Effector memory CD4-positive, alpha-beta T cell (primary cell): ENCODE measurements at places on chromosomes 12 and 14.

DNA sequence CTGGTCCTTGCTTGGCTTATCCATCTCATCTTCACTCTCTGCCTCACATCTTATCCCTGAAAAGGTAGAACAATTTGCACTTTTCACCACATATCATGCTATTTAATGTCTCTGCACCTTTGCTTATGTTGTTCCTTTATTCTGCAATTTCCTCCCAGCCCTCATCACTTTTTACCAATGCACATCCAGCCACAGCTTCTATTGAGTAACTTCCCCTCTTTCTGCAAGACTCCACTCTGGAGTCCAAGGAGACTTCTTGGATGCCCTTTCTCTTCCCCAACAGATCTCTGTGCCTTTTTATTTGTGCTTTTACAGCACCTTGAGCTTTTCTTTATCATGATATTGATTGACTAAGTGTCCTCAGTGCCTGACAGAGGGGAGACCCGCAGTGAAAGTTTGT lies 797.1 kb downstream of the VRK1 start:
- no peak overlapping the region for H3K4me3 ChIP-seq
- DNase-seq, result no peak
- H3K36me3 ChIP-seq, result no peaks in the 10 kb centered on the region
- H3K27ac ChIP-seq, result no peak overlapping the region
- no peaks in the 10 kb centered on the region for H3K27me3 ChIP-seq

- H3K27me3 ChIP-seq, result peaks cover 30% of the 10 kb centered on the region
- H3K27ac ChIP-seq, result no peak overlapping the region
- H3K4me3 ChIP-seq, result no peak overlapping the region
- DNase-seq, result no peak
- H3K36me3 ChIP-seq, result no peaks in the 10 kb centered on the region
Observed at GRCh38 chr12:26130728-26131127, 5.9 kb upstream of the BHLHE41 start.

GRCh38 chr14:90045616-90046015 lies 16.2 kb upstream of the KCNK13 start:
- DNase-seq, result no peak
- no peak overlapping the region for H3K4me3 ChIP-seq
- peaks cover 11% of the 10 kb centered on the region for H3K36me3 ChIP-seq
- H3K27ac ChIP-seq, result no peak overlapping the region

DNA sequence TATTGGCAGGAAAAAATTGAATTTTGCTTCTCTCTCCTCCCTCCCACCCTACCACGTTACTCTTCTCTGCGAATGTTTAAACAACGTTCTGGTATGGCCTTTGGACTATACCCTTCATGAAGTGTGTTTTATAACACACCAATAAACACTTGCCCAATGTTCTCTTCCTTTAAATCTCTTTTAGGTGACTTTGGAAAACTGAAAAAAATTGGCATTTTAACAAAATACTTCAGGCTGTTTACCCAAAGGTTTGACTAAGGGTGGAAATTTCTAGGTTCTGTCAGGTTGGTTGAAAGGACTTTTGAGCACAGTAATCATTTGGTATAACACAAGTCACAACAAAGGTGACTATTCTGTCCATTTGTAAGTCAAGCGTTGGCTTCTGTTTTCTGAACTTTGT lies 446.8 kb downstream of the AEBP2 start:
- H3K4me3 ChIP-seq, result no peak overlapping the region
- DNase-seq, result no peak
- H3K4me1 ChIP-seq, result no peaks in the 10 kb centered on the region

DNA sequence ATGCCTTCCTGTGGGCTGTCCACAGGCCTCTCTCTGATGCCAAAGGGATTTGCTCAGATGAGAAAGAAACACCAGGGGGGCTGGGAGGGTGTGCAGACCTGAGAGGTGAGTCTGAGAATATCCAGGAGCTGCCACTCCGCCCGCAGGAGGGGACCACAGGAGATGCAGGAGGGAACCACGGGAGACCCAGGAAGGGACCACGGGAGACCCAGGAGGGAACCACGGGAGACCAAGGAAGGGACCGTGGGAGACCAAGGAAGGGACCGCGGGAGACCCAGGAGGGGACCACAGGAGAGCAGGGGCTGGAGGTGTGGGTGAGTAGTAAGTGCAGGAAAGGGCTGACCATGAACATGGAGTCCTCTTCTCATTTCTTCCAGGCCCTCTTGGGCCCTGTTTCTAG lies 74.6 kb upstream of the SFSWAP start:
- no peak for DNase-seq
- H3K27me3 ChIP-seq, result no peaks in the 10 kb centered on the region
- no peaks in the 10 kb centered on the region for H3K36me3 ChIP-seq
- H3K27ac ChIP-seq, result no peak overlapping the region
- H3K4me1 ChIP-seq, result no peaks in the 10 kb centered on the region
- H3K4me3 ChIP-seq, result no peak overlapping the region

DNA sequence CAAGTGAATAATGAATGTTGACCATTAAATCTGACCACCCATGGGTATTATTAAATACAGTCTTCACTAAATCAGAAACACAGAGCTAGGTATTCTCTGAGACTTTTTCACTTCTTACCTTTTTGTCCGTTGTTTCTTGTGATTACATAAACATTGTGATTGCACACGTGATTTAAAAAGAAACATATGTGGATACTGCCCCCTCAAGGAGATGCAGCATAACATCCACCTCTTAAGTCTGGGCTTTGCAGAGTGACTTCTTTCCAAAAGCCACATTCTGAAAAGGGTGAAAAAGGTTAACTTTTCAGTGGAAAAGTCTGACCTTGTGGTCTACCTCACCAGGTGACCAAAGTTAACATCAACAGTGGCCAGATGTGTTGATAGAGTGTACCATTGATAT lies 185.5 kb upstream of the FAR2 start:
- H3K4me3 ChIP-seq, result no peak overlapping the region
- no peaks in the 10 kb centered on the region for H3K27me3 ChIP-seq
- no peak overlapping the region for H3K27ac ChIP-seq
- no peaks in the 10 kb centered on the region for H3K4me1 ChIP-seq
- no peak for DNase-seq

GRCh38 chr12:93778306-93778705 lies 101.1 kb downstream of the CRADD start:
- H3K27me3 ChIP-seq, result no peaks in the 10 kb centered on the region
- H3K4me3 ChIP-seq, result no peak overlapping the region
- no peak for DNase-seq
- H3K27ac ChIP-seq, result no peak overlapping the region
- H3K4me1 ChIP-seq, result no peaks in the 10 kb centered on the region
- H3K36me3 ChIP-seq, result no peaks in the 10 kb centered on the region

- no peak overlapping the region for H3K4me3 ChIP-seq
- H3K4me1 ChIP-seq, result no peaks in the 10 kb centered on the region
- H3K27ac ChIP-seq, result no peak overlapping the region
- peaks cover 10% of the 10 kb centered on the region for H3K27me3 ChIP-seq
- H3K36me3 ChIP-seq, result no peaks in the 10 kb centered on the region
- DNase-seq, result no peak
Observed at GRCh38 chr12:6284273-6284672, 26.2 kb upstream of the PLEKHG6 start.

DNA sequence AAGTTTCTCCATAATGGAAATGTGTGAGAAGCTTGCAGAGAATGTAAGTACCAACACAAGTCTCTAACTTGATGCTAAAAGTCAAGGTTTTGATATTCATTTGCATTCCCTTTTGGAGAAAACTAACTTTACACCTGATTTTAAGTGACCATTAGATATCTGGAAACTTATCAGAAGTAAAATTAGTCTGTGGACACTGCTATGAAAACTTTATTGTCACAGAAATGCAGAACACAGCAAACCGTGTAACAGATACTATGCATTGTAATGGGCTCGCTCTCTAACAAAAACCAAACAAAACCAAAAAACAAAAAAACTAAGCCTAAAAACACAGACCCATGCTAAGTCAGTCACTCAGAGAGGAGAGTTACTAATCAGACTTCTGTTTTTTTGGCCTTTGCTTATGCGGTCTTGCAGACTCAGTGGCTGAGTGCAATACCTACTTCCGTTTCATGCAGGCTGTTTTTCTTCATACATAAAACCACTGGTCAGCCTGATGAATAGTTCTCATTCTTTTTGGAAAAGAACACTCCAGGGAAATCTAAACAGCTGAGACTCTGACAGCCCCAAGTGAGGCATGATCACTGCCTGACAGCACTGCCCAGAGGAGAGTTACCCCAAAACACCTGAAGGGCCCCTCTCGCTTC lies 35.7 kb downstream of the NRDE2 start:
- H3K27me3 ChIP-seq, result no peaks in the 10 kb centered on the region
- no peak overlapping the region for H3K4me3 ChIP-seq
- peaks cover 34% of the 10 kb centered on the region for H3K36me3 ChIP-seq
- H3K4me1 ChIP-seq, result no peaks in the 10 kb centered on the region

DNA sequence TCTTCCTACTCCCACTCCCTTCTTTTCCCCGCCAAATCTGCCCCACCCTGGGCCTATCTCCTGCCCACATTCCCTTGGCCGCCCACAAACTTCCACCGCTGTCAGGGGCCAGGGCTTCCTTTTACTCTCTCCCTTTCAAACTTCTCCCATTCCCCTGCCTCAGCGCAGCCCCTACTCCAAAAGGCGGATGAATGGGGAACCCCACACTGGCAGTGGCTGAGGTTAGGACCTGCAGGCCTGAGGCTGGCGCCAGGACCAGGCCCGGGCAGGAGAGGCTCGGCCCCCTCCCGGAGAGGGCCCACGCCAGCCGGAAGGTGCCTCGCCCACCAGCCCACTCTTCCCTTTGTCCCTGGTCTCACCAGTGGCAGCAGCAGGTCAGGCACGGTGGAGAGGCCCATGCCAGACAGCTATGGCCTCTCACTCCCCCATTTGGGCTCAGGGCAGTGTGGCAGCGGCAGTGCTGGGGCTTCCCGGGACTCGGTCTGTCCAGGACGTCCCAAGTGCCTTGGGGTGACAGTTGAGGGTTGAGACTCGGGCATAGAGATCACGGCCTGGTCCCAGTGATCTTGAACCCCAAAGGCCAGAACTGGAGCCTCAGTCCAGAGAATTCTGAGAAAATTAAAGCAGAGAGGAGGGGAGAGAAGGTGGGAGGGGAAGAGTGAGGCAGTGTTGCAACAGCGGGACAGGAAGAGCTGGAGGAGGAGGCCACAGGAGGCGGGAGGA lies at the start of gene TNFRSF1A:
Gene TNFRSF1A (minus strand): TSS at position 660 of the 723 bp plus-strand sequence. CDS start 262 bp downstream, at position 398.
- no peaks in the 10 kb centered on the region for H3K36me3 ChIP-seq
- H3K27ac ChIP-seq, result peak within 1 kb of the TSS; percentile 85
- peaks cover 54% of the 10 kb centered on the region for H3K4me1 ChIP-seq
- H3K4me3 ChIP-seq, result peak within 1 kb of the TSS; percentile 78
- DNase-seq, result no peak

- peak overlapping the region; percentile 10 for H3K27ac ChIP-seq
- no peaks in the 10 kb centered on the region for H3K36me3 ChIP-seq
Observed at GRCh38 chr12:92570056-92570753, 132.6 kb upstream of the PLEKHG7 start.

DNA sequence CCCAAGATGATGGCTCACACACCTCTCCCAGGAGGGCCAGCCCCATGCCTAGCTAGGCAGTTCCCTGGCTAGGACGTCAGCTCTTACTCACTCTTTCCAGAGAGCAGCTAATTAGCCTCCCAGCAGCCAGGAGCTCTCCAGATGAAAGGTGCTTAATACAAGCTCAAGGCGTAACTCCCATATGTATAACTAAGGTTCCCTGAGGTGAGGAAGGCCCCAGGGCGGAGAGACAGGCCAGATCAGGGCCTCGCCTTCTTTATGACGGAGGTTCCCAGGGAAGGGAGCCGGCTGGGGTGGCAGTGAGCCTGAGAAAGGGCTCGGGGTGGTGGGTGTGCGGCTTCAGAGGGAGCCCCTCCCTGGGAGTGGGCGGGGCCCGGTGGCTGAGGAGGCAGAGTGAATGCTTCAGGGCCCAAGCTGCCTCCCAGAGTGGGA lies 26.4 kb upstream of the ZFP36L1 start:
- peaks cover 62% of the 10 kb centered on the region for H3K4me1 ChIP-seq
- H3K36me3 ChIP-seq, result no peaks in the 10 kb centered on the region
- no peaks in the 10 kb centered on the region for H3K27me3 ChIP-seq
- H3K4me3 ChIP-seq, result no peak overlapping the region
- H3K27ac ChIP-seq, result peak overlapping the region; percentile 61
- DNase-seq, result no peak

GRCh38 chr14:99686557-99687283 lies 2.6 kb downstream of the CYP46A1 start:
- no peak overlapping the region for H3K27ac ChIP-seq
- H3K4me3 ChIP-seq, result no peak overlapping the region
- no peak for DNase-seq
- peaks cover 4% of the 10 kb centered on the region for H3K27me3 ChIP-seq

- H3K36me3 ChIP-seq, result no peaks in the 10 kb centered on the region
- no peaks in the 10 kb centered on the region for H3K27me3 ChIP-seq
- no peak for DNase-seq
- H3K4me1 ChIP-seq, result no peaks in the 10 kb centered on the region
- no peak overlapping the region for H3K4me3 ChIP-seq
Observed at GRCh38 chr12:75447691-75448393, 32.7 kb upstream of the GLIPR1 start.

GRCh38 chr12:53231921-53232645 lies at the start of gene RARG:
Gene RARG, minus strand, starts transcription at chr12:53232209. Its CDS starts 4,664 bp downstream, at chr12:53227545.
- DNase-seq, result peak; percentile 62
- H3K36me3 ChIP-seq, result peaks cover 2% of the 10 kb centered on the region
- H3K27me3 ChIP-seq, result no peaks in the 10 kb centered on the region
- H3K4me3 ChIP-seq, result peak within 1 kb of the TSS; percentile 68
- H3K4me1 ChIP-seq, result peaks cover 68% of the 10 kb centered on the region

DNA sequence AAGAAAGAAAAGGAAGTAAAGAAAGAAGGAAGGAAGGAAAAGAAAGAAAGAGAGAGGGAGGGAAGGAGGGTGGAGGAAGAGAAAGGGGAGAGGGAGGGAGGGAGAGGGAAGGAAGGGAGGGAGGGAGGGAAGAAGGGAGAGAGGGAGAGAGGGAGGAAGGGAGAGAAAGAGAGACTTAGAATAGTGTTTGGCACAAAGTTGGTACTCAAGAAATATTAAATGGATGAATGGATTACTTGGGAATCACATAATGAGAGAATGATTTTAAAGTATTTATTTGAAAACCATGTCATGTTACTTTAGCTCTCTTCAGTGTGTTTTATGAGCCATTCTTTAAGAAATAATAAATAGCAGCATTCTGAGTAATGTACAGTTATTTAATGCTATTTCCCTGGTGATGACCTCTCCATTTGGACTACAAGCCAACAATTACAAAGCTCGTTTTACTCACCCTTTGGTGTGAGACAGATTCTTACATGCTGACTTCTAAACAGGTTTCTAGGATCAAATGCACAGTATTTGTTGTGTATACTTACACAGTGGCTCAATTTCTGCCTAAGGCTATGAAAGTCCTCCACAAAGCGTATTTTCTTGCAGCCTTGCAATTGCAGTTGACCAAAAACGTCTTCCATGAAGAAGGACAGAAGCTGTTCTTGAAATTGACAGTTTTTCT lies 861 bp downstream of the IL26 start:
- no peaks in the 10 kb centered on the region for H3K27me3 ChIP-seq
- no peak overlapping the region for H3K27ac ChIP-seq
- no peaks in the 10 kb centered on the region for H3K36me3 ChIP-seq
- no peak for DNase-seq
- no peaks in the 10 kb centered on the region for H3K4me1 ChIP-seq
- H3K4me3 ChIP-seq, result no peak overlapping the region
